Mammary epithelial cell (primary cell): ENCODE measurements at places on chromosomes 7 and 10. TPM values are rescaled to one million over a fixed set of nuclear protein-coding genes. Genes with fewer than 3 reads are reported as not detected.

PIP4K2A gene
- 13.4 and 15.3 TPM in 2 replicates for total RNA-seq

ZNF655 gene
- total RNA-seq, result 66.0 and 82.4 TPM in 2 replicates

SPDYE2B gene
- total RNA-seq, result not detected in 2 replicates

ATG9B gene
- 0.54 and 0.94 TPM in 2 replicates for total RNA-seq

ABI1 gene
- 66.2 and 72.6 TPM in 2 replicates for total RNA-seq

ZNF3 gene
- total RNA-seq, result 20.3 and 22.6 TPM in 2 replicates

PSD gene
- 0.50 TPM for total RNA-seq

WNT2 gene
- total RNA-seq, result not detected in 2 replicates

MSS51 gene
- 1.5 TPM for total RNA-seq
